ENCODE measurements at places on chromosomes 5 and 9. TPM values are rescaled to one million over a fixed set of nuclear protein-coding genes. Genes with fewer than 3 reads are reported as not detected.
A peak's percentile ranks its signal among the peaks of the same experiment; 100 is the strongest.

ABLIM3 gene
- 33.2 TPM for total RNA-seq

GRCh38 chr5:11197726-11198125 is 436.7 kb upstream of the DAP start:
- DNase-seq, result no peak

- DNase-seq, result peak; percentile 34
These were observed 85.1 kb downstream of the OTULIN start for GRCh38 chr5:14749579-14750101.

- DNase-seq, result no peak
These were observed 119.7 kb upstream of the ABCA1 start for GRCh38 chr9:105047742-105048041.

All from muscle of leg (tissue), 16 donors.